ENCODE measurements at places on chromosomes 12 and 14.

GRCh38 chr14:25132732-25133422 lies 82.9 kb upstream of the STXBP6 start:
- DNase-seq, result no peak

GRCh38 chr12:18415227-18415626 lies 153.9 kb downstream of the PIK3C2G start:
- DNase-seq, result no peak

DNA sequence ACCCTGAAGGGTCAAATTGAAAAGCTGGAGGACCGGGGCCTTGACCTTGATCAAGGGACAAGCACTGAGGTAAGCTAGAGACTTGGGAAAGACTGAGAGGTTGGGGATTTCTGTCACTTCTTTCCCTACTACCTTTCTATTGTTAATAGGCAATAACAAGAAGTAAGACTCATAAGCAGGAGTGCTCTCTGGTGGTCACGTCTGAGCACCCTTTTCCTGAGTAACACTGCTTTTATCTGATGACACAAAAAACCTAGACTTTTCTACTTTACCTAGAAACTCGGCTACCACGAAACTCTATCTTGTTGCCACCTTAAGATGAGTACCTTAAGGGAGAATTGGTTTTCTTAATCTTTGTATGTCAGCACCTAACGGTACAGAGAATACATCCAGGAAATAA lies 35.5 kb upstream of the PPFIBP1 start:
- no peak for DNase-seq

DNA sequence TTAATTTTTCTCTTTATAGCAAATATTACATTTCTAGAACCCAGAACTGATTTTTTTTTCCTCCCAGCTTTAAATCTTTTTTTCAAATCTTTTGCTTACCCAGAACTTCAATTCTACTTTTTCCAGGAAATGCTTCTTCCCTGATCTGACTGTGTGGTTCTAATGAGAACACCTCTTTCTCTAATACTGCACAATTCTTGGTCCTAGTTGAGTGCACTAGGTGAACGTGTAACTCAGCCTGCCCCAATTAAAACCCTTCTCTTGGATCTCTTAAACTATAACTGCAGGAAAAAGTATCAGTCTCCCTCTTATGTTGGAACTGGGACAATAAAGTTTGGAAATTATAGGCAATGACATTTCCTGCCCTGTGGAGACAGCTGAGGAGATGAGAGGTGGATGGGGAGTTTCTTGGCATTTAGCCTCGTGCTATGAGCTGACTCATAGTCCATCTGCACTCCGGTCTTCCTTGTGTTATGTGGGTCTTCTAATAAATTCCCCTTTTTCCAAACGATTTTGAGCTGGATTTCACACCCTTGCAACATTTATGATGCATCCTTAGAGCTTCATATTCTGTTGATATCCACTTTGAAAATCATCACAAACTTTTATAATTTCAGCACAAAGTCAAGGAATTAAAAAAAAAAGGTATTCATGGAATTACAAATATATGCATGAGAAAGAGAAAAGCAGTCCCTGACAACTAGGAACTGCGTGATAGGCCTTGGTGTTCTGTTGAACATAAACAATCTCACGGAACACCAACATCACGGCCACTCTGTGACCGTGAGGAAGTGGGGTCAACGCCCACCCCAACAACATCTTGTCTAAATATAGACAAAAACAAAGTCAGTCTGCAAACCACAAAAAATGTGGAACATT lies 52.4 kb downstream of the BRMS1L start:
- DNase-seq, result no peak

- DNase-seq, result no peak
These were observed 29.2 kb upstream of the TMED10 start for GRCh38 chr14:75205591-75205990.

GRCh38 chr14:65961004-65961403 lies 525.2 kb upstream of the CCDC196 start:
- DNase-seq, result peak; percentile 63

- DNase-seq, result no peak
These were observed 19.4 kb upstream of the P2RX4 start for GRCh38 chr12:121190523-121191031.

DNA sequence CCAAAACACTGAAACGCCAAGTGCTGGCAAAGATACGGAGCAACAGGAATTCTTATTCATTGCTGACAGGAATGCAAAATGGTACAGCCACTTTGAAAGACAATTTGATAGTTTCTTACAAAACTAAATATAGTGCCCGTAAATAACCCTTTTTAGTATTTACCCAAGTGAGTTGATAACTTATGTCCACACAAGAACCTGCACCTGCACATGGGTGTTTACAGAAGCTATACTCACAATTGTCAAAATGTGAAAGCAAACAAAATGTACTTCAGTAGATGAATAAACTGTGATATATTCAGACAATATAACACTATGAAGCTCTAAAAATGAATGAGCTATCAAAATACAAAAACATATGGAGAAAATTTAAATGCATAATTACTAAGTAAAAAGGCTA lies 86.6 kb downstream of the ATXN7L3B start:
- no peak for DNase-seq

GRCh38 chr12:108594-108993 lies 42.0 kb downstream of the IQSEC3 start:
- DNase-seq, result no peak

- DNase-seq, result no peak
These were observed 80.7 kb downstream of the SLC25A47 start for GRCh38 chr14:100403802-100404365.

GRCh38 chr12:53956914-53957536 lies 2.3 kb downstream of the HOXC12 start:
- no peak for DNase-seq

- no peak for DNase-seq
These were observed 33.7 kb downstream of the ITPK1 start for GRCh38 chr14:93081876-93082570.

DNA sequence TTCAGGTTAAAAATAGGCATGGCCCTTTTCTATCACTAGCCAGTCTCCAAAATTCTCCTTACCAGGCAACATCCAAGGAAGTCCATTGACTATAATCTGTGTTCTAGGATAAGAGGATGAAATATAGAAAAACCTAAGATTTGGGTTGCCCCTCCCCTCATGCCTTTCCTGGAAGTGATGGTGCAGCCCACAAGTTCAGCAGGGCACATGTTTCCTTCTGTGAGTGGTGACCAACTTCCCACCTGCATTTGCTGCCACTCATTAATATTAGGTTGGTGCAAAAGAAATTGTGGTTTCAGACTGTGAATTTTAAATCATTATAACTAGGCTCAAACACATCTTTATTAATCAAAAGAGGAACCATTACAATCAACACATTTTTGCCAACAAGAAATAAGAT lies 250.5 kb upstream of the FKBP4 start:
- no peak for DNase-seq

DNA sequence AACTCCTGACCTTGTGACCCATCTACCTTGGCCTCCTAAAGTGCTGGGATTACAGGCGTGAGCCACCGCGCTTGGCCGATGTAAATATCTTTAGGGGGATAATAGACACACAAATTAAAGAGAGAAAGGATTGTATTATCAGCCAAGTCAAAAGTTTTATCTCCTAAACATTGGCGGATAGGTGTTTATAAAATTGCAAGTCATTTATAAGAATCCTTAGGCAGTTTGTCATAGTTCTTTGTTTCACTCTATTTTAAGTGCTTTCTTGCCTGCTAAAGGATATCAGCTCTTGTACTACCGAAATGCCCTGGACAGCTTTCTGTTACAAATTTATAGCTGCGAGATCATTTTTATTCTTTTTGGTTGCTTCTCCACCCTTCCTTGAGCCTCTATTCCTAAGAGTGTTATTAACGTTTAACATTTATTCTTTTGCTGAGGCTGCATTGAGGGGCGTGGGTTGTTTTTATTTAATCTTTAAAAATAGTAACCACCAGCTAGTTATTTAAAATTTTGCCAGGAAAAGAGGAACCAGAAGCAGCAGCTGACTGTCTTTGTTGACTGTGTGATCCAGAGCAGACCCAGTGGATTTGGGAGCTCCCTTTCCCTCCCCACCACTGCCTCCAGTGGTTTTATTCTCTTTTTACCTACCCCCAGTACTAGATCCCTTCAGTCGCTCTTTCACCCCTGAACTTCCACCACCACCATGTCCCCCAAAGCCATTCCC lies 106.4 kb downstream of the DIP2B start:
- DNase-seq, result no peak

DNA sequence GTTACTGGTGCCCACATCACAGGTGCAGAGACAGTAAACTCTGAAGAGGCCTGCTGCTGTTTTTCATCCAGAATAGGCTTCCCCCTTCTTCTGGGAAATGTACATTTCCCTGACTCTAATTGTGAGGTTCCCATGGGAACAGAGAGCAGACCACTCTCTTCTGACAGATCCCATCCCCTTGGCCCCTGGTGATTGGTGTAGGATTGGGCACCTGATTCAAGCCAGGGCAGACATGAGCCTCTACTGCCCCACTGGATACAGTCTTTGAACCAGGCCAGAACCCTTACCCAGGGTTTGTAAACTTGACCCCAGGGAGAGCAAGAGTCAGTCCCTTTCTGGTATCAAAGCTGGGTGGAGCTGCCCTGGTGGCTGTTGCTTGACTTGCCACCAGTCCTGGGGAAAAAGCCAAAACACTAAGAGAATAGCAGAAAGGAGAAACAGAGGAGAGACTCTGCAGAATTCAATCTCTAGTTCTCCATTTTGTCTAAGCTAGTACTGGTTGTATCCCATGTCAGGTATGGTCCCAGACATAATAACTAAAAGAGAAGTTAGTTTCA lies 14.8 kb upstream of the NFYB start:
- no peak for DNase-seq

- no peak for DNase-seq
These were observed 4.1 kb upstream of the PCNX4 start for GRCh38 chr14:60087668-60088067.

DNA sequence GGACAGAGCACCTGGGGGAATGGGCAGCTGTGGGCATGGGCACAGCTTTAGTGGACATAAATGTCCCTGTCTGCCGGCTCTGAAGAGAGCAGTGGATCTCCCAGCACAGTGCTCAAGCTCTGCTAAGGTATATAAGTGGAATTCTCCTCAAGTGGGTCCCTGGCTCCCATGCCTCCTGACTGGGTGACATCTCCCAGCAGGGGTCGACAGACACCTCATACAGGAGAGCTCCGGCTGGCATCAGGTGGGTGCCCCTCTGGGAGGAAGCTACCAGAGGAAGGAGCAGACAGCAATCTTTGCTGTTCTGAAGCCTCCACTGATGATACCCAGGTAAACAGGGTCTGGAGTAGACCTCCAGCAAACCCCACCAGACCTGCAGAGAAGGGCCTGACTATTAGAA lies 25.0 kb upstream of the NUAK1 start:
- no peak for DNase-seq

DNA sequence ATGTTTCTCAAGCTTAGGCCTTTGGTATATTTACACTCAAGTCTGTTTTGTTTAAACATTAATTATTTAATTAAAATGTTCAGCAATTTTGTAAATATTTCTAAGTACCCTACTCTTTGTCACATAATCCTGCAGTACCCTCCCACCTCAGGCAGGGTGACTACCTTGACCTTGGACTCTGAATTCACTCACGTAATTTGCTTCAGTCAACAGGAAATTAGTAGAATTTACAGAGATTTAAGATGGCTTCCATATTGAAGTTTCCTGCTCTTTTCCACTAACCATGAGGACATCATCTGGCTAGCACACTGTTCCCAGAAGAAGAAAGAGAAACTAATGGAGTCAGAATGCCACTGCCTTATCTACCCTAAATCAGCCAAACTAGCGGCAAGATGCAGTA lies 967 bp upstream of the TAS2R19 start:
- no peak for DNase-seq

DNA sequence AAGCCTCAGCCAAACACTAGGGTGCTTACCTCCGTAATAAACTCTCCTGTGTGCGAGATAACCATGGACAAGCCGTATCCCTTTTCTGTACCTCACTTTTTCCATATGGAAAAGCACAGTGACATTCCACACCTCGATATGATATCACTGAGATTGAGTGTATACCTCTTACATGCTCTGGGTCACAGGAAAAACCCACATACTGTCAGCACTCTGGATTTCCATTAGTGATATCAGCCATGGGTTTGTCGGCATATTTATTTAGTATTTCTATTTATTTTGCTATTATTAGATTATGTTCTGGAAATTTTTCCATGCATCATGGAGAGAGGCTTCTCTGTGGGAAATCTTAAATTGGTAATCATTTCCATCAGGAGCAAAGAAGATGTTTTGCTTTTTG lies 28.0 kb upstream of the DAAM1 start:
- no peak for DNase-seq

- no peak for DNase-seq
These were observed 11.6 kb upstream of the CHFR start for GRCh38 chr12:132899033-132899432.

- no peak for DNase-seq
These were observed 336.8 kb upstream of the RGS6 start for GRCh38 chr14:71595441-71595840.

- no peak for DNase-seq
These were observed 122.9 kb upstream of the AEBP2 start for GRCh38 chr12:19316425-19316824.

- no peak for DNase-seq
These were observed 721 bp downstream of the CABP1 start for GRCh38 chr12:120640861-120641833.

DNA sequence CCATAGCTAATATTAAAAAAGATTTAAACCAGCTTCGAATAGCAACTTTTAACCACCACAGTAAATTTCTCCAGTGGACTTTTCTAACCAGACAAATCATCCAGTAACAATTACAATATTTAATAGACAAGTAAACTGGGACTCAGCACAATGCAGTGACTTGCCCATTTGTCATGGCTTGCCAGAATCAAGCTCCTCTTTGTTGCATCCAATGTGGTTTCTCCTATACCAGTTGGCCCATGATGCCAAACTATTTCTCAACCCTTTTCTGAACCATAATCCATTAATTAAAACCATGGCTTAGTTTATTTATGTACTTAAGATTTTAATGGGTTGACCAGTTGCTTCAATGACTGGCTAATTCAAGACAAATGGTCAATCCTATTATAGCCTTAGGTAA lies 64.4 kb downstream of the DIO2 start:
- DNase-seq, result no peak

DNA sequence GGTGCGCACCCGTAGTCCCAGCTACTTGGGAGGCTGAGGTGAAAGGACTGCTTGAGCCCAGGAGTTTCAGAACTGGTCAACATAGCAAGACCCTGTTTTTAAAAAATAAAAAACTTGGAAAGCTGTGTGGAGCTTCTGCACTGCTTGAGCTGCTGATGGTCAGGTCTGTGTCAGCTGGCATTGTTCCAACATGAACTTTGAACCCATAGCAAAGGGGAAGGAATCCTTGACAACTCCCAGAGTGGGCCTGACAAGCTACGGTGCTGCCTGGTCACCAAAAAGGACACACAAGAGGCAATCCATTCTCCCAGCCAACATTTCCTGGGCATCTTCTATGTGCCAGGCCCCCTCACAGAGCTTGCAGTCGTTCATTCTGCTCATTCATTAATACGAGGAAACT lies 16.4 kb upstream of the LTBP2 start:
- no peak for DNase-seq

GRCh38 chr12:50057000-50057841 lies at the start of gene ASIC1:
Gene ASIC1 (plus strand): TSS chr12:50057596. CDS start chr12:50058767, 1,171 bp downstream.
- DNase-seq, result peak; percentile 29
